ENCODE measurements at places on chromosomes 5 and 9. TPM values are rescaled to one million over a fixed set of nuclear protein-coding genes. Genes with fewer than 3 reads are reported as not detected.

SH3RF2 gene
- 50.6 TPM for total RNA-seq

ADAMTS6 gene
- 8.9 TPM for total RNA-seq

DNA sequence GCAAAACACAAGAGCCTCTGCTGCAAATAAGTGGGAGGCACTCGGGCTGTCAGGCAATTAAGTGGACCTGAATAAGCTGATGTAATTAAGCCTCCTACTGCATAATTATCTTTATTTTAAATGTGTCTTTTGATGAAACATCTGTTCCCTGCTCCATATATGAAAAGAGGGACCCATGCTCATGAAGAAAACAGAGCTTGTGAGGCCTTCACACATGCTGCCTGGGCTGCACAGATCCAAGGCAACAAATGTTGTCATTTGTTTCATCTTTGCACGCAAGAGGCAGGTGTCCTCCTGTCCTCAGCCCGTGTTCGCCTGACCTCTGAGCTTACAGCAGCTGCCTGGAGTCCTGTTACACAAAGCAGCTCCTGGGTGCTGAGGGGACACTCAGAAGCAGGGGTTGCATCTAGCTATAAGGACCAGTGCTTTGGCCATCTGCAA, 381.1 kb downstream of the ZNF608 start:
- no peaks in the 10 kb centered on the region for H3K4me1 ChIP-seq
- no peak overlapping the region for H3K27ac ChIP-seq
- no peak overlapping the region for H3K4me3 ChIP-seq
- no peak for DNase-seq
- H3K27me3 ChIP-seq = no peaks in the 10 kb centered on the region

DNA sequence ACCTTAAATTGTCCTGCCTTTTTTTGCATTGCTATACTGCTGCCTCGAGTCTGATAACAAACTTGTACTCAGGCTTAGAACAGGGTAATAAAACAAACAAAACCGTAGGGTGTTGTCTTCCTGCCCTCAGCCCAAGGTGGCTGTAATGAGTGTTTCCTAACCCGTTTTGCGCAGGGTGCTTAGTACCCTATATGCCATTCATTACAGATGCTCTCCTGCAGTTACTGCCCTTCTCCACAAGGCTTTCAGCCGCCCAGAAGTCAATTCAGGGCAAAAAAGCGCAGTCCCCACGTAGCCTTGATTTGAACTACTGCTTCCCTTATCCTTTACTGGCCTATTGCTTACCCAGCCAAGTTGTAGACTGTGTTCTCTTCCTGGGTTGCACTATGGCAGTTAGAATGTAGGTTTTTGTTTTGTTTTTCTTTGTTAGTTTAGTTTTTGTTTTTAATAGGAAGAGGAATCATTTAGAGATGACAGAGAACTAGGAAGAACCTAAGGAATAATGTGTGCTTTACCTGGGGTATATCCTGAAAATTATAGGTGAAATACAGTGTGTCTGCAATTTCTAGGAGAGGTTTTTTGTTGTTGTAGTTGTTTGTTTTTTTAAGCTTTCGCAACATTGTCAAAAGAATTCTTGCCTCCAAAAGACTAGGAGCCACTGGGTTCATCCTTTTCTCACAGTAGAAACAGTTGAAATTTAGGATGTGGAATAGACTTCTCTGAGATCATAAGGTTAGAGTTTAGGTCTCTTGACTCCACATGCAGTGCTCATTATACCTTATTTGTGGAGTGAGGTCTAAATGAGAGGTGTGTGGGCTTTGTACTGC, 1.3 kb downstream of the HMGXB3 start:
- H3K4me3 ChIP-seq = peak overlapping the region; percentile 98
- H3K36me3 ChIP-seq = peaks cover 16% of the 10 kb centered on the region
- H3K4me1 ChIP-seq = peaks cover 8% of the 10 kb centered on the region
- H3K27ac ChIP-seq = peak overlapping the region; percentile 95

GRCh38 chr5:178486239-178486641, 104.0 kb downstream of the COL23A1 start:
- H3K27ac ChIP-seq = no peak overlapping the region
- DNase-seq = no peak
- H3K27me3 ChIP-seq = no peaks in the 10 kb centered on the region
- H3K4me1 ChIP-seq = no peaks in the 10 kb centered on the region
- no peaks in the 10 kb centered on the region for H3K36me3 ChIP-seq

GRCh38 chr5:57276353-57276752, 102.5 kb downstream of the GPBP1 start:
- H3K36me3 ChIP-seq = no peaks in the 10 kb centered on the region
- no peaks in the 10 kb centered on the region for H3K27me3 ChIP-seq
- no peak for DNase-seq
- H3K4me1 ChIP-seq = no peaks in the 10 kb centered on the region

DNA sequence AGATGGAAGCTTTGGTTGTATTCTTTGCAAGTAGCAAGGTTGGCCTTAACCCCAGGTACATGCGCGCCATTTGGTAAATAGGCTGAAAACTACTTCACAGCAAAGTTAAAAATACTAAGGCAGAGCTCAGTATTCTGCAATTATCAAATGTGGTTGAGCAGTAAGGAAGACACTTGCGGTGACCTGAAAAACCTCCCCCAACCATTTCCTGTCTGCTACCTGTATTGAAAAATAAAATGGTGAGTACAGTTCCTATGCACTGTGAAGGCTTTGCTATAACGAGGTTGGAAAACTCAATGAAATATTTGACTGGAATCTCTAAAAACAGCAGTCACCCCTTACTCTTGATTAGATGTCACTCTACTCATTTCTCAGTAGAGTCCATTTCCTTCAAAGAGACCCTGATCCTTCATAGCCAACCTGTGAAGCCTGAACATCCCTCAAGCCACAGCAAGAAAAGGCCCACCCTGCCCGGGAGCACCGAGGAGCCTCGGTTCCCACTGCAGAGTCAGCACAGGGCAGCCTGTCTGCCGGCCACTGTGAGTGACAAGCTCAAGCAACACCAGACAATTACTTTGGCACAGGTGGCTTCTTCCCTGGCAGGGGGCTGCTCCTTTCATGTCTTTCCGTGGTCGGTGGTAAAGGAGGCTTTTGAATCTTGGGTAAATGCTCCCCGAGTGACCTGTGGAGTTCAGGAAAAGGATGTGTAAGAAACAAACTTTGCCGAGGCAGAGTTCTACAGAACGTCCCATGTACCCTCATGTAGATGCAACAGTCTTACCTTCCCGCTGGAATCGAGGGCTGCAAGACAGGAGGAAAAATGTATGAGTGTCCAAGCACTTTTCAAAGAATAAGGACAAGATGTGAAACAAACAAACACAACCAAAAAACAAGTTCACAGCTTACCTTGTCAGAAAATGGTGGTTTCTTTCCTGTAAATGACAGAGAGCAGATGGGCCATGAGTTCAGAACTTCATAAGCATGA, 29.6 kb downstream of the C5orf58 start:
- H3K36me3 ChIP-seq = no peaks in the 10 kb centered on the region
- DNase-seq = no peak
- H3K27me3 ChIP-seq = no peaks in the 10 kb centered on the region
- no peak overlapping the region for H3K27ac ChIP-seq
- no peak overlapping the region for H3K4me3 ChIP-seq

GRCh38 chr5:122612901-122613300, 162.0 kb upstream of the SNX2 start:
- H3K36me3 ChIP-seq = no peaks in the 10 kb centered on the region
- no peaks in the 10 kb centered on the region for H3K27me3 ChIP-seq
- no peak overlapping the region for H3K27ac ChIP-seq
- no peaks in the 10 kb centered on the region for H3K4me1 ChIP-seq

DNA sequence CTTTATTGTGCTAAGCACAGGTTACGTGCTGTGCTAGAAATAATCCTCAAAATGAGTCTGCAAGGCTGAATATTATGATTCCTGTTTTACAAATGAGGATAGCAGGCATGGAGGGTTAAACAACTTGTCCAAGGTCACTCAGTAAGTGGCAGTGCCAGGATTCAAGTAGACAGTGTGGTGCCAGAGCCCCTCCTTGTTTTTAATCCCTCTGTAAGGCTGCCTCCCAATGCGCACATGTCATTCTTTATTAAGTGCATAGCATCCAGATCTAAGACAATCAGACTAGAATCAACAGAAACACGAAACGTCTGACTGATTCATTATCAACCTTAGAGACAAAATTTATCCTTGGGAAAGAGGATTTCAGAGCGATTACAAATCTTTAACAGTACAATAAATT, 199.6 kb downstream of the SMARCA2 start:
- no peaks in the 10 kb centered on the region for H3K4me1 ChIP-seq
- H3K4me3 ChIP-seq = no peak overlapping the region
- no peak for DNase-seq

GRCh38 chr5:131679911-131680310, 44.9 kb upstream of the RAPGEF6 start:
- H3K4me3 ChIP-seq = no peak overlapping the region
- DNase-seq = no peak
- no peak overlapping the region for H3K27ac ChIP-seq
- no peaks in the 10 kb centered on the region for H3K27me3 ChIP-seq
- peaks cover 49% of the 10 kb centered on the region for H3K36me3 ChIP-seq

GRCh38 chr5:54001976-54002775, 308.2 kb downstream of the ARL15 start:
- no peak overlapping the region for H3K27ac ChIP-seq
- no peaks in the 10 kb centered on the region for H3K4me1 ChIP-seq
- DNase-seq = no peak
- H3K36me3 ChIP-seq = no peaks in the 10 kb centered on the region

GRCh38 chr9:133140606-133141005, 19.6 kb upstream of the RALGDS start:
- no peak overlapping the region for H3K4me3 ChIP-seq
- no peaks in the 10 kb centered on the region for H3K27me3 ChIP-seq
- no peak overlapping the region for H3K27ac ChIP-seq
- no peaks in the 10 kb centered on the region for H3K36me3 ChIP-seq

DNA sequence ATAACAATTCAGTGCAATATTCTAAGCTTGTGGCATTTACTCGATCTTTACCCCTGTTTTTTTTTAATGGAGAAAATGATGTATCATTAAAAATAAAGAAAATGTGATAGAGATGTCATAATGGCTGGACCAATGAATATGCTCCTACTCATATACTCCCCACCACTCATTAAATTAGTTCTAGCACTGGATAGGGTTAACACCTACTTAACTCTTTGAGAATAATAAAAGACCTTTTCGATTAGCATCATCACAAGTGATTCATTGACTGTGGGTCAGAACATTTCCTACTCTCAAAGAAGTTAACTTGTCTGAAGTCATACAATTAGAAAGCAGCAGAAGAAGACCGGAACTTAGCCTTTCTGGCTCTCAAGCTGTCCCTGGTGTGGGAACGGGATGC, 31.6 kb upstream of the RANBP6 start:
- DNase-seq = no peak
- no peak overlapping the region for H3K27ac ChIP-seq
- no peaks in the 10 kb centered on the region for H3K4me1 ChIP-seq

DNA sequence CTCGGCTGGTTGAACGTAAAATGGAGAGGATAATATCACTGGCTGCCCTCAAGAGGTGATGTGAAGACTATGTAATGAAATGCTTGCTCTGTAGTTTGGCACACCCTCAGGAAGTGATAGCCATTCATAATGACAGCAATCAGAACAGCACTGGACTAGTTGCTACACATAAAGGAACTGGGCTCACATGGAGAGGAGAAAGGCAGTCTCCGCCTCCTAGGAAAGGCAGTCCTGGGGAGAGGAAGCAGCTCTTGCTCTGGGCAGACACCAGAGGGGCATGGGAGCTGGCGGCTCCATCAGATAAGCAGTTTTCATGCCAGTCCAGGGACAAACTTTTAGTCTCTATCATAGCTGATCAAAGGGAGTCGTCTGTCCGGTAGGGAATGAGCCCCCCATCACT, 46.9 kb downstream of the ARHGEF37 start:
- peaks cover 21% of the 10 kb centered on the region for H3K36me3 ChIP-seq
- H3K27me3 ChIP-seq = no peaks in the 10 kb centered on the region
- DNase-seq = no peak
- H3K4me1 ChIP-seq = no peaks in the 10 kb centered on the region

DNA sequence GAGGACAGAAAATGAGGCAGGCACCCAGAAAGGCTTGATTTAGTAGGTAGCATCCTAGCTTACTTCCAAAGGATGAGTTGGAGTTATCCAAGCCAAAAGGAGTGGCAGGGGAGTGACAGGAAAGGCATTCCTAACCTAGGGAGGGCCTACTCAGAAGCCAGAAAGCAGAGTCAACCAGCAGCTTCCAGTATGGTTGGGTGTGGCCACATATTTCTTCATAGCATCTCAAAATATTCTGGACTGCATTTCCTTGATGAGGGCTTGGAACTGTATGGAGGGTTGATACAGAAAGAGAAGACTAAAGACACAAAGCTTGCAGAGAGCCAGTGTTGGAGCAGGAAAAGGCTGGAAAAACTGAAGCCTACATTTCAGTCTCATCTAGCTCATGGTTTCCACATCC, 656.8 kb upstream of the DMAC1 start:
- no peak for DNase-seq
- H3K4me1 ChIP-seq = peaks cover 3% of the 10 kb centered on the region
- H3K27me3 ChIP-seq = no peaks in the 10 kb centered on the region
- H3K27ac ChIP-seq = no peak overlapping the region
- no peak overlapping the region for H3K4me3 ChIP-seq

GRCh38 chr5:124173386-124173785, 573.1 kb downstream of the ZNF608 start:
- H3K4me3 ChIP-seq = no peak overlapping the region
- no peak for DNase-seq
- H3K27me3 ChIP-seq = no peaks in the 10 kb centered on the region
- peaks cover 5% of the 10 kb centered on the region for H3K4me1 ChIP-seq
- H3K36me3 ChIP-seq = no peaks in the 10 kb centered on the region

GRCh38 chr5:56262279-56262678, 29.1 kb upstream of the ANKRD55 start:
- peaks cover 10% of the 10 kb centered on the region for H3K4me1 ChIP-seq
- H3K27ac ChIP-seq = no peak overlapping the region
- H3K36me3 ChIP-seq = no peaks in the 10 kb centered on the region
- no peak overlapping the region for H3K4me3 ChIP-seq
- no peak for DNase-seq
- H3K27me3 ChIP-seq = no peaks in the 10 kb centered on the region
